ENCODE measurements at places on chromosomes 1 and 21.

GRCh38 chr1:67850611-67851075 lies 17.4 kb upstream of the GNG12 start:
- no peaks in the 10 kb centered on the region for H3K27me3 ChIP-seq
- no peaks in the 10 kb centered on the region for H3K36me3 ChIP-seq
- H3K4me1 ChIP-seq = no peaks in the 10 kb centered on the region
- no peak for DNase-seq

GRCh38 chr1:34549199-34549598 lies 205.6 kb upstream of the GJB5 start:
- no peak overlapping the region for H3K27ac ChIP-seq
- H3K36me3 ChIP-seq = no peaks in the 10 kb centered on the region

- H3K36me3 ChIP-seq = no peaks in the 10 kb centered on the region
- no peaks in the 10 kb centered on the region for H3K27me3 ChIP-seq
- peak overlapping the region; percentile 71 for H3K27ac ChIP-seq
These were observed 22.7 kb downstream of the LRRC8D start for GRCh38 chr1:89843273-89844130.

GRCh38 chr21:37341254-37341960 lies 25.2 kb upstream of the DYRK1A start:
- no peak for DNase-seq
- no peak overlapping the region for H3K27ac ChIP-seq
- no peak overlapping the region for H3K4me3 ChIP-seq
- no peaks in the 10 kb centered on the region for H3K36me3 ChIP-seq

GRCh38 chr1:150146849-150147542 lies 2.7 kb upstream of the PLEKHO1 start:
- H3K27me3 ChIP-seq = peaks cover 42% of the 10 kb centered on the region
- DNase-seq = no peak
- no peak overlapping the region for H3K4me3 ChIP-seq
- no peaks in the 10 kb centered on the region for H3K36me3 ChIP-seq
- H3K27ac ChIP-seq = no peak overlapping the region

- no peak overlapping the region for H3K27ac ChIP-seq
- no peak overlapping the region for H3K4me3 ChIP-seq
- H3K4me1 ChIP-seq = peaks cover 12% of the 10 kb centered on the region
- no peak for DNase-seq
- H3K36me3 ChIP-seq = no peaks in the 10 kb centered on the region
These were observed 36.9 kb upstream of the QSOX1 start for GRCh38 chr1:180117764-180118116.

- no peaks in the 10 kb centered on the region for H3K36me3 ChIP-seq
- peaks cover 14% of the 10 kb centered on the region for H3K4me1 ChIP-seq
- H3K27ac ChIP-seq = no peak overlapping the region
- H3K4me3 ChIP-seq = no peak overlapping the region
These were observed 3.4 kb upstream of the PKLR start for GRCh38 chr1:155304558-155305063.

DNA sequence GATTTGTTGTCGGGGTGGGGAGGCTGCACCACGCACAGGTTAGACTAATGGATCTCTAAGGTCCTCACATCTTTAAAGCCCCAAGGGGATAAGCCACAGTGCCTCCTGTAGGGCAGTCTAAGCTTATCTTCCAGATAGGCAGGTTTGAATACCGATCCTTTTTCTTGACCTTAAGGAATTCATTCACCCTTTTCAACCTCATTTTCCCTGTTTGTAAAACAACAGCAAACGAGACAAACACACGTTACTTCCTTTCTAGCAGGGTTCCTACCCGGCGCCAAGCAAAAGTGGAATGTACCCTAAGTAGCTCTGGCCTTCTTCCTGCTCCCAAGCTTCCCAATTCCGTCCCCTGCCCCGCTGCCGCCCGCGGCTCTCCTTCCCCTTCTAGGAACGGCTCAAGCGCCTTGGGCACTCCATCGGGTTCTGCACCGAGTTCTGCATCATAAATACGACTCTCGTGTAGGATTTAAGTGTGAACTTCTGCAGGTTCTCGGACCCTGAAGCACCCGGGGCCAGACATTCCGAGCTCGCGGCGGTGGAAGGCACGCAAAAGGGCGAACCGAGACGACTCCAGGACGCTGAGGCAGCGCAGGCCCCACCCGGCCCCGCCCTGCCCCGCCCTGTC lies 548 bp upstream of the CDC20 start:
- no peak for DNase-seq
- peaks cover 13% of the 10 kb centered on the region for H3K4me1 ChIP-seq
- peak overlapping the region; percentile 68 for H3K4me3 ChIP-seq
- H3K27me3 ChIP-seq = no peaks in the 10 kb centered on the region
- peak overlapping the region; percentile 98 for H3K27ac ChIP-seq
- H3K36me3 ChIP-seq = no peaks in the 10 kb centered on the region

- peaks cover 38% of the 10 kb centered on the region for H3K4me1 ChIP-seq
- no peaks in the 10 kb centered on the region for H3K27me3 ChIP-seq
- DNase-seq = no peak
- H3K36me3 ChIP-seq = peaks cover 3% of the 10 kb centered on the region
These were observed 204.4 kb downstream of the APP start for GRCh38 chr21:25965951-25966707.

DNA sequence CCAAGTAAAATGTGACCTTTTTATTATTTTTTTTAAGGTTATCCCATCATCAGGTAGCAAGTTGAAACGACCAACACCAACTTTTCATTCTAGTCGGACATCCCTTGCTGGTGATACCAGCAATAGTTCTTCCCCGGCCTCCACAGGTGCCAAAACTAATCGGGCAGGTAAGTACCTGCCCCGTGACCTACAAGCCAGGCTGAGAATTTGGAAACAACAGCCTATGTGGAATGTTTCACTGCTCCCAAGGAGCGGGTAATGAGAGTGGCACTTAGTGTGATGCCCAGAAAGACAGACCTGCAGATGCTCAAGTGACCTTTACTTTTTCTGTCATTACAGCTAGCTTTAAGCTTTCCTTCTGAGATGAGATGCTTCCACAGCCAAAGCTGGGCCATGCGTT lies 6.9 kb upstream of the BMP8A start:
- no peak overlapping the region for H3K4me3 ChIP-seq
- H3K4me1 ChIP-seq = peaks cover 6% of the 10 kb centered on the region
- no peak for DNase-seq
- H3K27ac ChIP-seq = no peak overlapping the region
- peaks cover under 1% of the 10 kb centered on the region for H3K27me3 ChIP-seq

GRCh38 chr1:56411484-56412180 lies 167.7 kb downstream of the PLPP3 start:
- H3K4me3 ChIP-seq = no peak overlapping the region
- no peaks in the 10 kb centered on the region for H3K27me3 ChIP-seq
- peaks cover 3% of the 10 kb centered on the region for H3K4me1 ChIP-seq
- DNase-seq = no peak
- H3K36me3 ChIP-seq = no peaks in the 10 kb centered on the region
- peak overlapping the region; percentile 55 for H3K27ac ChIP-seq

DNA sequence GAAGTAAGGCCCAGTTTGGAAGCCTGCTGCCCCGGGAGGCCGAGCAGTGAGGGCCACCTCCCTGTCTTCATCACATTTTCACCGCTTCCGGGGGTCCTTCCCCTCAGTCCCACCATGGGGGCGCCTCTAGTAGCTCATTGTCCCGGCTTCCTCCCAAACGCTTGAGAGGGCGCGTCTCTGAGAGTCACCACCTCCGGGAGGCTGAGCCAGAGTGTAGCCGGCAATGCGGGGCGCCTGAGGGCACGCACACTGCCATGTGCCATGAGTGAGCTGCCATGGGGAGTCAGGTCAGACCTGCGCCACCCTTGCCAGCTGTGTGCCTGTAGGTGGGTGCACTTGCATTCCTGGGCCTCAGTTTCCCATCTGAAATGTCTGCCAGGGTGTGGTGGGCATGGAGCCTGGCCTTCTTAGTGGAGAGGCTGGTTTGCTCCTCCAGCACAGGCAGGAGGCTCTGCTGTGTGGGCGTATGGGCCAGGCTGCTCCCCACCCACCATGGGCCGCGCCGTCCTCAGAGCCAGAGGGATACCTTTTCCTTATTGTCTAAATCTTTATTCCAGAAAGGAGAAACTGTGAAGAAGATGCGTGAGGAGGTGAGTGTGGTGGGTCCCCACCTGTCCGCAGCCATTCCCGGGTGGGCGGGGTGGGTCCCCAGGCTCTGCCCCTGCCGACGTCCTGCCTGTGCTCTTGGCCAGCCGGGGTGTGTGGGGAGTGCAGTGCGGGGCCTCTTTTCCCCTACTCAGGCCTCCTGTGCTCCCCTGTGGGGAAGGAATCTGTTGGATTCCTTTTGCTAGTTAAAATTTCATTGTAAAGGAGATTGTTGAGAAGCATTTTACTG lies 81.3 kb upstream of the COL6A1 start:
- H3K4me1 ChIP-seq = no peaks in the 10 kb centered on the region
- H3K4me3 ChIP-seq = no peak overlapping the region
- no peak for DNase-seq
- no peak overlapping the region for H3K27ac ChIP-seq

- peaks cover 18% of the 10 kb centered on the region for H3K4me1 ChIP-seq
- H3K27ac ChIP-seq = no peak overlapping the region
- no peaks in the 10 kb centered on the region for H3K36me3 ChIP-seq
- H3K4me3 ChIP-seq = no peak overlapping the region
- H3K27me3 ChIP-seq = peaks cover 97% of the 10 kb centered on the region
These were observed 78.0 kb downstream of the SYT2 start for GRCh38 chr1:202632241-202632640.

DNA sequence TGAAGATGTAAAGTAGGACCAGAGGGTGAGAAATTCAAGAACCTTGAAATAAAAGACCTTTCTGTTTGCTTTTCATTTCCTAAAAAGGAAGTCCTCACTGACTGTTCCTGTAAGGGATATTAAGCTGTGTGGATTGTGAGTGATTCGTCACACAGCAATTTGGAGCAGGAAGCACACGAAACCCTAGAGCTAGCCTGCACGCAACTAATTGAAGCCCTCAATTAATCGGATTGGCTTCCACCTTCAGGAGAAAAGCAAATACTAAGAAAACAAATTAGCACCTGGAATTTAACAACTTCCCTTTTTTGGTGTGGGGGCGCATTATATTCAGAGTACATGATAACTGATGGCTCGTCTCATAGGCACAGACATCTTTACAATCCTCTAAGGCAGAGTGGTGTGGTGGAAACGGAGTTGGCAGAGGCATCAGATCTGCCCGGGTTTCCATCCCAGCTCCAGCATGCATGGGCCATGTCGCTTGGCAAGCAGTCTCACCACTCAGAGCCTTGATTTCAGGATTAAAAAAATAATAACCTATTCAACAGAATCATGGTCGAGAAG lies 95.2 kb downstream of the KCNJ15 start:
- no peaks in the 10 kb centered on the region for H3K36me3 ChIP-seq
- peak overlapping the region; percentile 86 for H3K27ac ChIP-seq
- no peak for DNase-seq
- no peak overlapping the region for H3K4me3 ChIP-seq
- H3K4me1 ChIP-seq = peaks cover 44% of the 10 kb centered on the region

DNA sequence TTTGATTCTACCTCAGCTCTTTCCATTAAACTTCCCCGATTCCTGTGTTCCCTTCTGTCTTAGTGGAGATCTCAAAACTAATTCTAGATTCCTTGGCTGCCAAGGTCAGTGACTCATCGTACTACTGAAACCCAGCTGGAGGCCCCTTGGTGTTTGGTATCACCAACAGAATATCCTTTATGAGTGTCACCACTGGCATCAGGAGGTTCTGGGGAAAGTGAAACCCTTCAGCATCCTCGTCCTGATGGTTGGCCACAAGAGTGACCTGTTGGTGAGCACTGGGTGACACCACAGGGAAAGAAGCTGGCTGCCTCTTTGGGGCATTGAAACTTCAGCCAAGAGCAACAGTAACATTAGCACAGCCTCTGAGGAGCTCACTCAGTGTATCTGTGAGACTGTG lies 9.6 kb downstream of the RAB42 start:
- no peaks in the 10 kb centered on the region for H3K27me3 ChIP-seq
- H3K4me3 ChIP-seq = no peak overlapping the region
- H3K27ac ChIP-seq = no peak overlapping the region
- H3K36me3 ChIP-seq = no peaks in the 10 kb centered on the region

DNA sequence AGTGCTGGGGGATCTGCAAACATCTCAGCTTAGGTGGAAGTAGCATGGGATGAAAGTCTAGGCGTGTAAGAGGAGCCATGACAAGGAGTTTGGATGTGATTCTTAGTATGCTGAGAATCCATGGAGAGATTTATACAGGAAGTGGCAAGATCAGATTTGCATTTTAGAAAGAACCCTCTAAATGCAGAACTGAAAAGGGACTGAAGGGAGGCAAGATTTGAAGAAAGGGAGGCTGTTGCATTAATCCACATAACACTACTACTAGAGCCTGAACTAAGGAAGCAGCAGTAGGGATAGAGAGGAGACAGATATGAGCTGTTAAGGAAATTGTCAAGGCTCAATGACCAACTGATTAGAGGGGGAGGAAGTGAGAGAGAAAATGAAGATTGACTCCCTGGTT lies 9.8 kb downstream of the C1orf74 start:
- no peak for DNase-seq
- H3K4me1 ChIP-seq = peaks cover 1% of the 10 kb centered on the region
- H3K27me3 ChIP-seq = no peaks in the 10 kb centered on the region
- no peaks in the 10 kb centered on the region for H3K36me3 ChIP-seq

GRCh38 chr1:5997316-5997715 lies 5.1 kb upstream of the NPHP4 start:
- H3K27me3 ChIP-seq = no peaks in the 10 kb centered on the region
- H3K4me1 ChIP-seq = peaks cover 5% of the 10 kb centered on the region
- H3K4me3 ChIP-seq = no peak overlapping the region

GRCh38 chr21:39518847-39519210 lies 67.1 kb downstream of the SH3BGR start:
- H3K27me3 ChIP-seq = no peaks in the 10 kb centered on the region
- H3K27ac ChIP-seq = no peak overlapping the region
- H3K36me3 ChIP-seq = no peaks in the 10 kb centered on the region
- H3K4me1 ChIP-seq = no peaks in the 10 kb centered on the region

GRCh38 chr21:35376406-35377135 lies 327.5 kb upstream of the RUNX1 start:
- H3K4me1 ChIP-seq = no peaks in the 10 kb centered on the region
- H3K36me3 ChIP-seq = no peaks in the 10 kb centered on the region
- no peaks in the 10 kb centered on the region for H3K27me3 ChIP-seq
- H3K4me3 ChIP-seq = no peak overlapping the region
- H3K27ac ChIP-seq = no peak overlapping the region
- no peak for DNase-seq

Measured in left lung (tissue), 14 donors.